ENCODE measurements at places on chromosomes 3 and 15. TPM values are rescaled to one million over a fixed set of nuclear protein-coding genes. Genes with fewer than 3 reads are reported as not detected.

SPSB4 gene
- total RNA-seq, result 0.80 TPM

CCDC80 gene
- 148 TPM for total RNA-seq

DNA sequence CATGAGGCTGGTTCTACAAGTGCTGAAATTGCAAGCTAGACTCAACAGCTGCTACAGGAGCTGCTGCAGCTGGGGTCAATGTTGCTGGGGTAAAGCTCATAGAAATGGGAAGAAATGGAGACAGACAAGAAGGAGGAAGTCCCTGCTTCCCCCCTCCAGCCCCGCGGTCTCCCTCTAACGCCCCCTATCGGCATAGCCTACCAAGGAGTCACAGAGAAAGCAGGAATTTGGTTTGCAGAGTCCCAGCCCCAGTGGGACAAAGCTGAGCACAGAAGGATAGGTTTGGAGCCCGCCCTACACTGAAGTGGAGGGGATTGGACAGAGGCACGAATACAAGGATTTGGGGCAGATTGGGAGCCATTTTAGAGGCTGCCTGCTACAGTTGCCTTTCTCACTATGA, 176.9 kb upstream of the ANKRD28 start:
- H3K4me3 ChIP-seq, result no peak overlapping the region
- no peak for DNase-seq
- H3K27ac ChIP-seq, result no peak overlapping the region
- H3K27me3 ChIP-seq, result no peaks in the 10 kb centered on the region

DNA sequence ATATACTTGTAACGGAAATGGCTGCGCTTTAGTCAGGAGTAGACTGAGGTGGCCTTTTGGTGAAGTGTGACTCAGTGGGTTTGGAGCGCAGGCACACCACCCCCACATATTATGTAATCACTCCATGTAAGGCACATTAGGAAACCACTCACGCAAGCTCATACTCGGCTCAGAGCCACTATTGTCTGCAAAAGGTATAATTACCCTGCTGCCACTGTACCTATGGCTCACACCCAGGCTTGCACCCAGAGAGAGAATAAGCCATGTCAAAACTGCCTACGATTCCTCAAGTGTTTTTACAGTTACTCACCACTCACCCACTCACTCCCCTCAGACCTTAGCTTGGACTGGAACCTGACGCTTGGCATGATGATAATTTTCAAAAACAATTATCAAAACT, 611.9 kb upstream of the CCDC54 start:
- H3K4me1 ChIP-seq, result no peaks in the 10 kb centered on the region
- H3K27me3 ChIP-seq, result no peaks in the 10 kb centered on the region
- H3K4me3 ChIP-seq, result no peak overlapping the region

GRCh38 chr3:172617013-172617706, 93.7 kb downstream of the NCEH1 start:
- no peaks in the 10 kb centered on the region for H3K36me3 ChIP-seq
- H3K4me3 ChIP-seq, result no peak overlapping the region
- H3K27me3 ChIP-seq, result no peaks in the 10 kb centered on the region
- H3K27ac ChIP-seq, result no peak overlapping the region
- peaks cover 15% of the 10 kb centered on the region for H3K4me1 ChIP-seq
- no peak for DNase-seq

DNA sequence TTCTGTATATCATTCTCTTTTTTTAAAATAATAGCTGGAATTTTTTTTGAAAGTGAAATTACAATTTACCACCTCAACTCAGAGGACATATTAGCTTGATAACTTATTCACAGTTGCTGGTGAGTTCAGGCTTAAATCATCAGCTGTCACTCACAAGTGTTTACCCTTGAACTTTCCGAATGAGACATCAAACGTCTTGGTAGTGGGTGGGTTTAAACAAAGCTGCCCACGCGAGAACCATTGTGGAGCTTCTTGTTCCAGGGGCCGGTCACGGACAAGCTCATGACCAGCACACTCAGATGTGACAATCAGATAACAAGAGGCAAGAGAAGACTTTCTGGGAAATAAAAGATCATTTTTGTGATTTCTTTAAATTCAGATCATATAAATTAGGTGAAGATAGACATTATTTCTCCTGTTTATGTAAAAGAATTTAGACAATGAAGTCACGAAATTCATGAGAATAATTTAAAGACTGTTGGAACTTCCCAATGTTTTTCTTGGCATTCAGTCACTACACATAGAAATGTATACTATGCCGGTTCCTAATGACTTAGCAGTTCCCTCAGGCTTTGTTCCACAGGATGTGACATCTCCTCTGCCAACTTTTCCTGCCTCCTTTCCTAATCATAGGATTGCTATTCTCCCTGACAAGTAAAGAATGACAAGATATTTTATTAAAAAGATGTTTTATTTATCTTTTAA, 29.3 kb downstream of the BTD start:
- H3K4me1 ChIP-seq, result peaks cover 23% of the 10 kb centered on the region
- H3K36me3 ChIP-seq, result no peaks in the 10 kb centered on the region
- H3K27me3 ChIP-seq, result no peaks in the 10 kb centered on the region
- peak overlapping the region; percentile 32 for H3K4me3 ChIP-seq

DNA sequence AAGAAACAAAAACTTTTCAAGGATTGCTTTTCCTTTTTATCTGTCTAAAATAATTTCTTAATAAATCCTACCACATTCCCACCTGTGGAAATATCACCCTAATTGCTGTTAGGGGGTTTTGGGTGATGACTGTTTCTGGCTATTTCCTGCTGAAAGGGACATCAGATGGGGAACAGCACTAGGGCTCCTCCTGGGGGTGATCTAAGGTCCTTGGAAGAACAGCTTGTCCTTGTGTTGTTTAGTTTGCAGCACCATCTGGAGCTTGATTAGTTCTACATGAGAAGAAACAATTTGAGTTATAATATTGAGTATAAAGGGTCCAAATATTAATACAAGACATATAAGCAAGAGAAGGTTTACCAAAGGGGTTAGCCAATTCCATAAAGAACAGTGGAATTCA, 18.7 kb downstream of the OR5H15 start:
- H3K4me1 ChIP-seq, result no peaks in the 10 kb centered on the region
- H3K36me3 ChIP-seq, result no peaks in the 10 kb centered on the region
- no peak for DNase-seq
- no peak overlapping the region for H3K4me3 ChIP-seq
- H3K27ac ChIP-seq, result no peak overlapping the region
